ENCODE measurements at places on chromosomes 2 and 18.

- no peak for DNase-seq
These were observed 121.5 kb upstream of the SPATS2L start for GRCh38 chr2:200184748-200185627.

DNA sequence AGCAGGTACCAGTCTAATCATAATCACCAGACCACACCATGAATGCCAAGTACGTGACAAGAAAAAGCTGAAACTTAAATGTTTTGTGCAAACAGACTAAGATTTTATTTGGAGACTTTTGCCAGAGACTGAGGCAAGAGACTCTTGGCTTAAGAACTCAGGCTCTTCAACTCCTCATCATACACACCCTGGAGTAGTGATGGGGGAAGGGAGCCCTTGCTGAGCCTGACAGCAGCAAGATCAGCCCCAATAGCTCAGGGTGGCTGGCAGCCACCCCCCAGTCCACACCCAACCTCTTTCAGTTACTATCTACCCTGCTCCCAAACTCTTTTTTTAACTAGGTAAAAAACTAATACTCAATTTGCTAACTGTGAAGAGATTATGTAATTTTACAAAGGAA is 114.8 kb downstream of the CCBE1 start:
- no peak for DNase-seq

DNA sequence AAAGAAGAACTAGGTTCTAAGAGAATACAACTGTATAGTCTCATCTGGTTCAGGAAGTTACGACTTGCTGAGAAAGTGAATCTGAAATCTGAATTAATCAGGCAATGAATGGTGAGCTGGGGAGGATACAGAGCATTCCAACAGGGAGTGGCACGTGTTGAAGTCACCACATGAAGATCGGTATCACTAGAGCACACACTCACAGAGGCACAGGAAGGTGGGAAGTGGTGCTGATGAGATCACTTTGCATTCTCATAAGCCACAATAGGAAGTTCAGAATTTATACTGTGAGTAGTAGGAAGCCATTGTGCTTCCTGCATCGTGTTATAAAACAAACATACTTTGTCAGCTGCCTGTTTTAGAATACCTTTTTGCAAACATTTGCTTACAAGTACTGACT is 615.0 kb upstream of the DDX18 start:
- DNase-seq, result no peak

DNA sequence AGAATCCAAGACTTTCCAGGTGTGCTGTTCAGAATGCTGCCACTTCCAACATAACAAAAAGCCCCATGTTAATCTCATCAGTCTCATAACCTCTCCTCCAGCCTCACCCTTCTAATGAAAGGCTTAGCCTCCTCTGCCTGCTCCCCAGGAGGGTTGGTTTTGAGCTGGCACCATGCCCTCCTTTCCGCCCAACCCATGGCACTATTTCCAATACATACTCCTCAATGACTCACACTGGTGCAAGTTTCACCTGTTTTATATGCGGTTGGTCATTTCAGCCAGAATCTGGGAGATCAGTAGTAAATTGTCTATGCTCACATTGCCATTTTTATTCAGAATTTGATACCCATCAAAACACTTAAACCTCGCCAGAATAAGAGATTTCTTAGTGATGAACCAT is 157.6 kb upstream of the NRP2 start:
- no peak for DNase-seq

GRCh38 chr2:78779761-78780160 is 245.7 kb upstream of the REG3G start:
- no peak for DNase-seq

GRCh38 chr2:225558399-225559071 is 159.0 kb downstream of the NYAP2 start:
- no peak for DNase-seq

GRCh38 chr18:4357579-4357978 is 97.5 kb downstream of the DLGAP1 start:
- DNase-seq, result no peak

- DNase-seq, result peak; percentile 87
These were observed 80.3 kb downstream of the CD28 start for GRCh38 chr2:203786549-203787351.

- peak; percentile 4 for DNase-seq
These were observed 212.6 kb upstream of the ACVR2A start for GRCh38 chr2:147632198-147632597.

- no peak for DNase-seq
These were observed 15.4 kb downstream of the HK2 start for GRCh38 chr2:74849228-74849892.

DNA sequence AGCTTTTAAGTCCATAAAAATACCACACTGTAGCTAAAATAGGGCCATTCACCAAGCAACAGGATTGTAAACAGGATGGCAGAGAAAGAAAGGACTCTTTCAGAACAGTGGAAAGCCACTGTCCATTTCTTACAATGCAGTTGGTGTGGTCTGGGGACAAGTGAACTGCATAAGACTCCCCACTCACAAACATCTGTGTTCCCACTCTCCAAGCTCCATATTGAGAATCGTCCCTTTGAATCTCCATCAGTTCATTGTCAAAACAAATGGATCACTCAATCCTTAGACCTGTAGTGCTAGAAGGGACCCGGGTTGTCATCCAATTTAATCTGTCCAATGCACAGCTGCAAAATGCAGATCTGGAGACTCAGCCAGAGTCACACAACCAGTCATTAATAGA is 347.4 kb upstream of the KLHL29 start:
- no peak for DNase-seq

DNA sequence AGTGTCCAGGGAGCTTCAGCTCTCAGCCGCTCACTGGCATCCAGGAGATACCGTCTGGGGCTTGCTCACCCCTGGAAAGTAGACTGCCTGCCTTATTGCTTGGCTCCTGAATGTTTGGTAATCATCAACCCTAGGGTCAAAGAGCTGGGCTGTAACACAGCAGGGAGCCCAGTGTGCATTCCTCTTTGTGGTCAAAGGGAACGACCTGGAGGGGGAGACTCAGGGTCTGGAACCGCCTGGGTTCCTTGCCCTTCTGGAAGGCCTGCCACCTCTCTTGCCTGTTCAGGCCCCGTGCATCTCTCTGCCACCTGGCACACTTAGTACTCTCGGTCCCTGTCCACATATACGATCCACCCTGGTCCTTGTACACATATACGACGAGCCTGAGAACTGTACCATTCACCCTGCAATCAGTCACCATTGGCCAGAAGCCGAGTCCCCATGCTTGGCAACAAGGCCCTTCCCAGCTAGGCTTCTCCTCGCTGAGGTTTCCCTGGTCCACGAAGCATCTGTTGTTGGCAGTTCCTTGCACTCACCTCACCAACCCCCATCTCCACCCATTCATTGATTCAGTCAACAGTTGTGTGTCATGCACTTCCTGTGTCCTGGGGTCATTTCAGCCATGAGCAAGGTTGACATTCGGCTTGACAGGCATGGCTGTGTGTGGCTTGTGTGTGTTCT is at the start of gene NAT8:
Gene NAT8 (minus strand): TSS at position 85 of the 681 bp plus-strand sequence. CDS start 794 bp downstream, outside the sequence.
- no peak for DNase-seq

DNA sequence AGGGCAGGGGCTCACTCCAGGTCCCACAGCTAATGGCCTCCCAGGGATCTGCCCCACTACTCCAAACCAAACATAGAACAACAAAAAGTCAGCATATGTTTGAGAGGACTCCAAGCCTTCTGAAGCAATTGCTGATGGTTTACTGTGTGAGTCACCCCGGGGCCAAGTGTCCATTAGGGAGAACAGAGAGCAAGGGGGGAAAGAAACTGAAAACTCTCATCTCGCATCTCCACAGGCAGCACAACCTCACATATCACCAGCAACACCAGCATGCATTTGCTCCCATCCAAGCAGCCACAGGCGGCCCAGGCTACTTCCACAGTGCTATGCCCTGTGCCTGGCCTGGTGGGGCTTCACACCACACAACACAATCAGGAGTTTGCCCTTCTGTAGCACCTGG is 39.1 kb downstream of the CYRIA start:
- DNase-seq, result peak; percentile 32

- no peak for DNase-seq
These were observed 42.7 kb downstream of the CIB4 start for GRCh38 chr2:26598336-26598995.

- DNase-seq, result no peak
These were observed 58.2 kb downstream of the SLC16A14 start for GRCh38 chr2:230010501-230010900.

DNA sequence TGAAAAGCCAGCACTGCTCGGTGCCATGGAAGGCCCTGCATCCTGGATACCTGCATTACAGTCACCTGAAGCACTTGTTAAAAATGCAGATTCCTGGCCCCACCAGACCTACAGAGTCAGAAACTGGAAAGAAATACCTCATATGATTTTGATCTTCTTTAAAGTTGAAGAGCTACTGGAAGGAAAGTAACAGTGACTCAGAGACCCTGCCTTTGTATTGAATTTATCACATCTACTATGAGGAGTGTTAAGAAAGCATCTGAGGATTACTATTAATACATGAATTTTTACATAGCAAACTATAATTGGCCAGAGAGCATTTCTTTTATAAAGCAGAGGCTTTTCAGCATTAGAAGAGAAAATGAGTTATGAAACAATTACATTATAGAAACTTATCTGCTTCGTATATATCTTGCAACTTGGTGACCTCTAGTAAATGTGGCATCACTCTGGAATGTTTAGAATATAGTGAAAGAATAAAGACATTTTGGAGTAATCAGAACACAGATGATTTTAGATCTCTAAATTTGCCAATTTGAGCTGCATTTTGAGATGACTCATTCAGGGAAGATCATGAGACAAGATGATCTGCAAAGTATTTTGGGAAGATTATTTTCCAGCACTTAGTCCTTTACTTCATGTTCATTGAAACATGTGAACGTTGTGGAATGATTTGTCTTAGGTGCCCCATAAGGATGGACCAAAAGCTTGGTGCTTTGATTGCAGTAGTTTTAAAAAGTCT is 12.2 kb downstream of the PTPRM start:
- DNase-seq, result no peak

DNA sequence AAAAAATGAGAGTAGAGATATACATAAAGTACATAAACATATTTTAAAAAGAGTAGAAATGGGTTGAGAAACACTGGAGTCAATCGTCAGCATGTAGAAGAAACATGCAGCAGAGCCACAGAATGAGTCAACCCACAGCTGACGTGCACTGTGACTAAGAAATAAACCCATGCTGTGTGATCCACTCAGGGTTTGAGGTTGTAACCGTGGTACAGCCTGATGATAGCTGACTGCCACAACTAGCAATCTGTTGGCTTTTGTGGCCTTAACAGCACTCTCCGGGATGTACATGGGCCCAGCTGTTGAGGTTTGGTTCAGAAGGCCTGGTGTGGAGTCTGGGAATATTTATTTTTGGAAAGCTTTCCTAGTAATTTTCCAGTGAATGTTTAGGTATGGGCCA is 554.4 kb upstream of the MEX3C start:
- no peak for DNase-seq

DNA sequence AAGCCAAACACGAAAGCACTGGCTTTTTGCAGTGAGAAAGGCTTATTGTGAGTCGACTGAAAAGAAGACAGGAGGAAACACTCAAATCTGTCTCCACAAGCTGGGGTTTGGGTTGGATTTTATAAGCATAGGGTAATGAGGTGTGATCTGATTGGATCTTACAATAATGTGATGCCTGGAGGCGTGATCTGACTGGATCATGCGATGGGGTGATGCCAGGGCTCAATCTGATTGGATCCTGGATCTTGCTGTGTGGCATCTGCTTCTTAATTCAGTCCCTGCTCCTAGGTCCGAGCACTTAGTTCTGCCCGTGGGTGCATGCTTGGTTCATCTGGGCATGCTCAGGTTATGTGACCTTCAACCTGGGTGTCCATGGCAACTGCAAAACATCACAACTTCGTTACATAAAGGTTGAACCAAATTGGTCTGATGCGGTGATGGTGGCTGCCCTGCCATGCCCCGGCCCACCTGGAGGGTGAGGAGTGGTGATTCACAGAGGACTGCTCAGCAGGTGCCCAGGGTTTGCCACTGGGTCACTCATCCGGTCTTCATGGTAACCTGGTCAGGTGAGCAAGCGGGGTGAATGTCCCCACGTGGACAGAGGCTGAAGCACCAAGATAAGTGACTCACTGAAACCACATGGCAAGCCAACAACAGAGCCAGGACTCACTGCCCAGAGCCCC is 111.0 kb downstream of the KCNF1 start:
- DNase-seq, result no peak

DNA sequence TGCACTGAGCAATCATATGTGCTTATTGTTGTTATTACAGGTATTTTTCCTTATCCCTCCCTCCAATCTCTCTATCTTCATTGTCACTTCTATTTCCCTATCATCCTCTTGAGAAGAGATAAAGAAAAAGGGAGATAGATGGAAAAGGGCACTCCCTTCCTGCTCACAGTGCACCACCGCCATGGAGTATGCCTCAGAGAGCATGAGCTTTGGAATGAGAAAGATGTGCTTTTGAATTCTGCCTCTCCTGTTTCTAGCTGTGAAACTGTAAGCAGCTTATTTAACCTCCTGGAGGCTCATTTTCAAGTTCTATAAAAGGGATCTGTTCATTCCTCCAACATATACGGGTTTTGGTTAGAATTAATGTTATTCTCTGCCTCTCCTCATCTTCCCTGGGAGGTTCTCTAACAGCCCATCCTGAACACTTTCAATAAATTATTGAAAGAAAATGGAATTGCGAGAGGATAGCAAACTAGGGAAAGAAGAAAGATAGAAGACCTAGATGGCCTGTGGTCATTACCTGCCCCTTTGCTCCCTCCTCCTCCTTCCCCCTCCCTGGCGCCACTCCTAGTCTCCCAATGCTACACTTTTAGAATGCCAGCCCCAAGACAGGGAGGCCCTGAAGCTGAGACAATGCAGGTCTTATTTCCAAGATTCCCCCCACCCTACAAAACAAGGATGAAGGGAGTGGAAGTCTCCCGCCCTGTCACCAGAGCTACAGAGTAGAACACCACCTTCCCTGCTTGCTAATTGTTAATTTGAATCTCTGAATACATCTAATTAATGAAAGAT is 37.8 kb downstream of the FIGN start:
- no peak for DNase-seq

DNA sequence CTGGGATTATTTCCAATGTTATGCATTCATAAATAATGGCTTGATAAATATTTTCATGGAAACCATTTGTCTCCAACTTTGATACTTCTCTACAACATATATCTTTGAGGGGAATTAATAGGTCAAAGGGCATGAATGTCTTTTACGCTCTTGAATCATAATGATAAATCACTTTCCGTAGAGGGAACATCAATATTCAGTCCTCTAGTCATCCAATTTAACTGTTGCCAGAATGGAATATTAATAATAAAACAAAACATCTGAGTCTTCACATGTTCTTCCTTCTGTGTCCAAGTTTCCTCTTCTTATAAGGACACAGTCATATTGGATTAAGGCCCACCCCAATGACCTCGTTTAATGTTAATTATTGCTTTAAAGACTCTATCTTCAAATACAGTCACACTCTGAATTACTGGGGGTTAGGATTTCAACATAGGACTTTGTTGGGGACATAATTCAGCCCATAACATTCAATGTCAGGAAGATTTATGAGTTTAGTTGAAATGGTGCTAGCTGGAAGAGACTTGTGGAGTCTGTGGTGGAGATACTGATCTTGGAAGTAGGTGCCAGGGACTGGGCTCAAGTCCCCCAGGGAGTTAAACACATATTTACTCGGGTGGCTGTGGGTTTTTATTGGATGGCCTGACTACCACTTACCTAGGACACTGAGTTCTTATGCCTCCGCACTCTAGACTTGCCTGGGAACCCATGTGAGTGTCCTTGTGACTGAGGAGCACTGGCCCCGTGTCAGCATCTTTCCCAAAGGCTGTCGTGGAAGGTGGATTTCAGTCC is 85.0 kb upstream of the SEC11C start:
- no peak for DNase-seq
